Aorta (tissue), 5 donors: ENCODE measurements at places on chromosomes 6 and 20. TPM values are rescaled to one million over a fixed set of nuclear protein-coding genes. Genes with fewer than 3 reads are reported as not detected.

Gene MAFB
- total RNA-seq, result 66.3 TPM

Gene TSHZ2
- total RNA-seq, result 95.4 TPM

Gene GNL1
- 73.7 TPM for total RNA-seq

Gene RCAN2
- total RNA-seq, result 235 TPM

Gene UST
- 21.5 TPM for total RNA-seq

DNA sequence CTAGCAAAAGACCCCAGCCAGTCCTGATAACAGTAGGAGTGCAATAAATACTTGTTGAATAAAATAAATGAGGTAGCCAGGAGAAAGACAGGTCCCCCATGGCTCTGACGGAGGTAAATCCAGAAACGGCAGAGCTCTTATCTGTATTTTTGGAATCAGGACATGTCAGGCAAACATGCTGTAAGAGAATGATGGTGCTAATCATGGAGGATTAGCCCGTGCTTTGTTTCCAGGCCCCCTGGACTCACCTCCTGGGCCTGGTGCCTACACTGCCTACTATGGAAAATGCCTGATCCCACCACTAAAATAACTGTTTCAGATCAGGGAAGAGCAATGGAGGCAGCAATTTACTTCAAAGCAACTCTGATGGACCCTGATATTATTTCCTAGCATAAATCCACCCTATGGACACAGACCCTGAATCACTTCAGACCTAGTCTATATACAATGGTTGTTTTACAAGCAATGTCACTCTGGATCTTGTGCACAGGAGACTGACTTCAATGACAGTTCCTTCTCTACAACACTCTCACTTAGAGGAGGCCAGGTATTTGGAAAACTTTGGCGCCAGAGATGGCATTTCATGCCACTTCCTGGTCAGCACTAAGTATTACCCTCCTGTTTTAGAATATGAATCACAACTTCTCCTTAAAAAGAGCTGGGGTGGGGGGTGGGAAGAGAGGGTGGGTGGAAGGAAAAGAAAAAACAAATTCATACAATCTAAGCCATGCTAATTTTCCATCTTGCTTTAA, 6.4 kb downstream of the MRPL14 start:
- DNase-seq, result no peak

DNA sequence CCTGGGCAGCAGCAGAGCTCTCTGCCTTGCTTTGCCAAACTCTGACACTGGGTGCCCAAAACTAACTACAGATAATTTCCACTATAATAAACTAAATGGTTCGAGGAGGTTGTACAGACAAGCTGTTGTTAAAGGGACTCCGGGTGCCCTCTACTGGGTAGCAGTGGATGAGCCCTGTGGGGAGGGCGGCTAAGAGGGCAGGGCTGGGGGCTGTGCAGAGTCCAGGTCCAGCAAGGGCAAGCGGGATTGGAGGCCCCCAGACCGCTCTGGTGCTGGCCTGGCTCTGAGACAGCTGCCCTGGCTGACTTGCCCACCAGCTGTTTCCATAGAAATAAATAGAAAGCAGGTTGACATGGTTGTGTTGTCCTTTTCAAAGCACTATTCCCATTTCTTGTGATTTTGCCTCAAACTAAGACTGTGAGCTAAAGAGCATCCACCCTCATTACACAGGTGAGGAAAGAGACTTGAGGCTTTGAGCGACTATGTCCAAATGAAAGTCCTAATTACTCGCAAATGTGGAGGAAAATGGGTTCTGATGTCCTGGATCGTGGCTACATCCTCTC, 167.6 kb upstream of the CST7 start:
- no peak for DNase-seq

DNA sequence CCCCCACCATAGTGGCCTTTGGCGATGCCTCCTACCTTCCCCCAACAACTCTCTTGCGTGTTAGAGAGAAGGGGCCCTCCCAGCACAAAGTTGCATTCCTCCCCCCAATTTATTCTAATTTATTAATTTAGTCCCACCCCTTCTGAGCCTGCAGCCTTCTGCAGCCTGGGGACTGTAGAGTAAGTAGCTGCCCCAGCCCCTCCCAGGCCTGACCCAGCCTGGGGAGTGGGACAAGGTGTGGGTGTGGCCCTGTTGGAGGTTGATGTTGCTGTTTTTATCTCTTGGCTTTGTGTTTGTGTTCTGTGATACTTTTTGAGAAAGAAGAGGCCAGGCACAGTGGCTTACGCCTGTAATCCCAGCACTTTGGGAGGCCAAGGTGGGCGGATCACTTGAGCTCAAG, 49.4 kb downstream of the ORC3 start:
- no peak for DNase-seq

DNA sequence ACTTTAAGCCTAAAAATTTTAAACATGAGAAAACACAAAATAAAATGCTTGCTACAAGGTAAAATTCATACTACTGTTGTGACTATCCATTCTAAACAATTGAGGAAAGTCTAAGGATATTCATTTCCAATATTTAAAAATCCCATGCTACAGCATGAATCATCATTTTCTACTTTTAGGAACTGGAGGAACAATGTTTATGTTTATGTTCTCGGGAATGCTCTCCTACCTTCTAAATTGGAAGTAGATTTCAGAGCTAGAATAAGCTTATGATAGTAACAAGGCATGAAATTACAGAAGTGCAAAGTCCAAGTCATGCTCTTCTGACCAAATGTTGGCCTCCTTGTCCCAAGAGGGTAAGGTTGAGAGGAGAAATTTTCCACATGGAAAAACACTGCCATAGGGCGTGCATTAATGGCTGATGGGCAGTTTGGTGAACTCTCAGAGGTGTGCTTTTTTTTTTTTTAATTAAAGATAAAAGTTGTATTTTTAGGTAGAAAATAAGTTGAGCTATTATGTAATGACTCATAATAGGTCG, 6.0 kb upstream of the MYLK4 start:
- no peak for DNase-seq

GRCh38 chr20:63026582-63027165, 19.9 kb upstream of the BHLHE23 start:
- DNase-seq, result peak; percentile 52

DNA sequence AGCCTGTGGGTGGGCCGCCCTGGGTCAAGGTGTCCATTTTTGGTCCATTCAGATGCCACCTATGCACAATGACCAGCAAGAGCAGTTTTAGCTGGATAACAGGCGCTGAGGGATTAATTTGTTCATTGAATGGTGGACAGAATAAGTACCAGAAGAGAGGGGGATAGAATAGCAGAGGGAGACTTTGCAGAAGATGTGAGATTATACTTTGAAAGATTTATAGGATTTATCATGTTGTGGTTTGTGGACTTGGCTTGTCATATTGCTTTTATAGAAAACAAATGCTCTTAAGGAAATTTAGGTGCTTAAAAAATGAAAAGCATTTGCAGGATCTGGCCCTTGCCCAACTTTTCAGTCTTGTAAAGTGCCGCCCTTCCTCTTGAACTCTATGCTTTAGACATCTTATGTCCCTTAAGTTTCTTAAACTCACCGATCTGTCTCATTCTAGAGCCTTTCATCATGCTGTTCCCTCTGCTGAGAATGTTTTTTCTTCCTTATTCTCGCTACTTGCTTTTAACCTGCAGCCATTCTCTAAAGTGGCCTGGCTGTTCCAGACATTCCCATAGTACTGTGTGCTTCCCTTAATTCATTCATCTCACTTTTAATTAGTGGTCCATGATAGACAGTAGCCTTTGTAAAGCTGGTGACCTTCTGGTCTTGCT, 42.5 kb downstream of the CD109 start:
- no peak for DNase-seq

DNA sequence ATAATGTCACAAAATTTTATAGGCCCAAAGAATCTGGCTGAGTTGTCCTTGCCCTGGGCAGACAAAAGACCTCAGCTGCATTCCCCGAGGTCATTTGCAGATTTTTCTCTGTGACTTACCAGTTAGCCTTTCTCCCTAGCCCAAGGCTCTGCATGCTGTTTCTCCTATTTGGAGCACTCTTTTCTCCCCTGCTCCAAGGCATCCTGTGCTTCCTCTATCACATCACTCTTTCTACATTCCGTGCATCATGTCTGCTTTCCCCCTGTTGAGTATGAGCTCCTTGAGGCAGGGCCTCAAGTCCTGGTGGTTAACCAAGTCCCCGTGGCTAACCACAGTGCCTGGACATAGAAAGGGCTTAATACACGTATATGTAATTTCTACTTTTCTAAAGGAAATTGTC, 593 bp upstream of the GSTA3 start:
- DNase-seq, result no peak
